ENCODE measurements at places on chromosomes 16 and 17.

GRCh38 chr16:85246473-85246872 lies 134.2 kb upstream of the CIBAR2 start:
- no peak for DNase-seq

- DNase-seq: no peak
Observed at GRCh38 chr17:31114956-31115555, 20.3 kb downstream of the NF1 start.

GRCh38 chr17:73934696-73935095 lies 268.8 kb upstream of the RPL38 start:
- DNase-seq: no peak

DNA sequence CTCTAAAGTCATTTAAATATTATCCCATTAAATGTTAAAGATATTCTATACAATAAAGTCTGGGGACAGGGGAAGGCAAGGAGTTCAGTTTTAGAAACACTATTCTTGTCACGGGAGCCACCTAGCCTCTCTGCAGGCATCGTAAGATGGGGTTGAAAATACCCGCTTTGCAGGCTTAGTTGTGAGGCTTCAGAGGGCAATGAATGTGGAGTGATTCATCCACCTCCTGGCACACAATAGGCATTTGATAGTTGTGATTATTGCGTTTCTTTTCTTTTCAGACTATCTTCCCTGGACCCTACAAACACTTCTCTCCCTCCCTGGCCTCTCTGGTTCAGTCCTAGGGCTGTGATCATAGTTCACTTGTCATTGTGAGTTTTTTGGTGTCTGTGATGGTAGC lies 19.6 kb downstream of the GLP2R start:
- DNase-seq: no peak

- no peak for DNase-seq
Observed at GRCh38 chr16:56237451-56237930, 46.2 kb downstream of the GNAO1 start.

- no peak for DNase-seq
Observed at GRCh38 chr17:77622647-77623046, 335.9 kb upstream of the TNRC6C start.

GRCh38 chr17:81310949-81311550 lies 15.9 kb upstream of the SLC38A10 start:
- DNase-seq: no peak

GRCh38 chr17:4576729-4577322 lies 7.5 kb upstream of the SMTNL2 start:
- no peak for DNase-seq

DNA sequence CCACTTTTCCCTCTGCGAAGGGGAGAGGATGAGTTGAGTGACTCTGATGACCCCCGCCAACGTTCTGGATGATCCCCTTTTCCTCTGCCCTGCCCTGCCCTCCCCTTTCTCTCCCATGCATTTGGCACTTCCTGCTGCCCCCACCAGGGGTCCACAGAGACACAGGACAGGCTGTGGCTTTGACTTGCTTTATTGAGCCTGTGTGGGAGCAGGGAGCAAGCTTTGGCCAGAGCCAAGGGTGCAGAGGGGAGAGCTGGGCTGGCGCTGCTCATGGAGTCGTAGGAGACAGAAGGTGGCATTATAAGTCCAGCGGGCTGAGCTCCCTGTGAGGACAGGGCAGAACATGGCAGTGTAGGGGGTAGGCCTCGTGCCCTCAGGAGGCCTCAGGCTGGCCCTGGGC lies 1.6 kb downstream of the PPY start:
- peak; percentile 23 for DNase-seq

DNA sequence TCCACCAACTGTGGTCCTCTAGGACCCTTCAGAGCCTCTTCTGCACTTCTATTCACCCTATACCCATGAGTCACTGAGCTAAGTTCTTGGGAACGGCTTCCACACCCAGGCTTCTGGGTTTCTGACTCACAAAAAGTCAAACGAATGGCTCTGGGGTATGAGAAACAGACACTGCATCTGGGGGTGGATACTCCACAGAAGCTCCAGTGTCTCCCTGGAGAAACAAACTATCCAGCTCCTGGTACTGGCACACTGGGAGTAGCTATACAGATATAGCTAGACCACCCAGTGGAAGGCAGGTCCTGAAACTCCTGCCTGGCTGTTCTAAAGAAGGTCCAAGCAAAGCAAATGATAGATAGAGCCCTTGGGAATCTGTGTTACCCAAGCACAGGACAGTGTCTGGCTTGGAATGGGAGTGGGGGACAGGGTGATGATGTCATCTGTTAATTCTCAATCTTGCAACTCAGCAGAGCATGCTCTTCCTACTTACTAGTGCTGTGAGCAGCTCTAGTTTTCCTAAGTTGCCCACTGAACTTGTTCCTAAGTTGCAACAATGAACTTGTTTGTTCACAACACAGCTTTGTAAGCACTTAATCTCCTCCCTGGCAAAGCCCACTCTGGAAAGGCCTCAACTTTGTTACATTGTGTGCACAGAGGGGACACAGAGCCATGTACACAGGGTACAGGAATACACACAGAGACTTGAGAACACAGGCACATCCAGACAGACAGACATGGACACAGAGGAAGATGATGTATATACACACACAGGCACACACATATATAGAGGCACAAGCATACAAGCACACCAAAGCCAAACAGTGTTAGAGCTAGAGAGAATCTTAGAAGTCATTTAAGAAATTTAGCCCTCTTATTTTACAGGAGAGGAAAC lies 6.7 kb downstream of the MMP28 start:
- DNase-seq: no peak

GRCh38 chr16:383326-384051 lies 1.7 kb upstream of the PGAP6 start:
- DNase-seq: peak; percentile 44

DNA sequence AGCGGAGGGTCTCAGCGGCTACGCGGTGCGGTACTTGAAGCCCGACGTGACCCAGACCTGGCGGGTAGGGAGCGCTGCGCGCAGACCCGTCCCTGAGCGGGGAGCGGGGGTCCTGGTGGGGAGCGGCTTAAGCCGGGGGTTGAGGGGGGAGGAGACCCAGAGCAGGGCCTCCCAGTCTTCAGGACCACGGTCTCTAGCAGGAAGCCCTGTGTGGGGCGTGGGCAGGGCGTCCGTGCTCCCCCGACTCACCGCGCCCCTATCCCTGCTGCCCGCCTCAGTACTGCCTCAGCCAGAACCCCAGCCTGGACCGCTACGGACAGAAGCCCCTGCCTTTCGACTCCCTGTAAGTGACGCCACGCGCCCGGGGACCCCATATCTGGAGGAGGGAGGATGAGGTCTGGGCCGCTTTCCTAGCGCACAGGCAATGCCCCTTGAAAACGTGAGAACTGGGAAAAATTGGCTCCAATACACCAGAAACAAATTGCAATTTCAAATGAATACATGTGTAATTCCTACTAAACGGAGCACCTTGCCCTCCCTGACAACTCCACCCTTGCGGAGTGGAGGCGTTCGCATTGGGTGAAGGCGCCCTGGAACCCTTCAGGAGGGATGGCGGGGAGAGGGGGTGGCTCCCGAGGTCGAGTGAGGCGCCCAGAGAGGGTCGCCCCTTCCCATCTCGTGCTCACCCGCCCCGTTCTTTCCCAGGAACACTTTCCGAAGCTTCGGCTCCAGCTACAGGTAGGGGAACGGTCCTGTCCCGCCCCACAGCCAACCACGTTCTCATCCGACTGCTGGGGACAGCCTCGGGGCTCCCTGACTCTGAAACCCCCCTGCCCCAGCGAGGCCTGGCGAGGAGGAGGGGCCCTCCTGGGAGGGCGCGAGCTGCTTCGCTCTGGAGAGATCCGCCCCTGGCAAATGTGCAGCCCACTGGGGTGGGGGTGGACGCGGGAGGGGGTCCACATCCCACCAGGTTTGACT lies 14.6 kb upstream of the CNGB1 start:
- no peak for DNase-seq

- no peak for DNase-seq
Observed at GRCh38 chr16:49581630-49582298, 208.2 kb downstream of the C16orf78 start.

DNA sequence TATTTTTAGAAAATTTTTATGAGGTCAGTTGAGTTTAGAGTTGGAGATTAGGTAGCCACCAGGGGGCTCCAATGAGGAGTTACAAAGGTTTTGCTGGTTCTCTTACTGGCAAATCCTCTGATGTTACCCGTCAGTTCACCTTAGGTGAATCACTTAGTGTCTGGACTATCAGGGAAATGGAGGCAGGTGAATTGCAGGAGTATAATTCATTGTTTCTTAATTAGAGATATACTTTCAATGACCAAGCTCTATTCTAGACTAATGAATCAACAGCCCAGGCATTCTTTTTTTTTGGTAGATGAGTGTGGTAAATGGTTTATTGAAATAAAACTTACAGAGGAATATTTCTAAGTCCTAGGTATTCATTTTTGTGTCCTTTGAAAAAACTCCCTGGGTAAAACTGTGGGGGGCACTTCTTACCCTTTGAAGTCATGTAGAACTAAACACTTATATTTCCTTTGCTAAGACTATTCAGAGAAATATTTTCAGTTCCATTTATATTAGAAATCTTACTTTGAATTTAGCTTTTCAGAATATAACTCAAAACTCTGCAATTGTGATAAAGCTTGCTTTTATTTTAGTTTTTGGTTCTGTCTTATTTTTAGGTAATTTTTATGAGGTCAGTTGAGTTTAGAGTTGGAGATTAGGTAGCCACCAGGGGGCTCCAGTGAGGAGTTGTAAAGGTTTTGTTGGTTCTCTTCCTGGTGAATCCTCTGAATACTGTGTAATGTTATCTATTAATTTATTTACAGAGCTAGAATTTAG lies 17.7 kb downstream of the PSMD11 start:
- DNase-seq: peak; percentile 70

DNA sequence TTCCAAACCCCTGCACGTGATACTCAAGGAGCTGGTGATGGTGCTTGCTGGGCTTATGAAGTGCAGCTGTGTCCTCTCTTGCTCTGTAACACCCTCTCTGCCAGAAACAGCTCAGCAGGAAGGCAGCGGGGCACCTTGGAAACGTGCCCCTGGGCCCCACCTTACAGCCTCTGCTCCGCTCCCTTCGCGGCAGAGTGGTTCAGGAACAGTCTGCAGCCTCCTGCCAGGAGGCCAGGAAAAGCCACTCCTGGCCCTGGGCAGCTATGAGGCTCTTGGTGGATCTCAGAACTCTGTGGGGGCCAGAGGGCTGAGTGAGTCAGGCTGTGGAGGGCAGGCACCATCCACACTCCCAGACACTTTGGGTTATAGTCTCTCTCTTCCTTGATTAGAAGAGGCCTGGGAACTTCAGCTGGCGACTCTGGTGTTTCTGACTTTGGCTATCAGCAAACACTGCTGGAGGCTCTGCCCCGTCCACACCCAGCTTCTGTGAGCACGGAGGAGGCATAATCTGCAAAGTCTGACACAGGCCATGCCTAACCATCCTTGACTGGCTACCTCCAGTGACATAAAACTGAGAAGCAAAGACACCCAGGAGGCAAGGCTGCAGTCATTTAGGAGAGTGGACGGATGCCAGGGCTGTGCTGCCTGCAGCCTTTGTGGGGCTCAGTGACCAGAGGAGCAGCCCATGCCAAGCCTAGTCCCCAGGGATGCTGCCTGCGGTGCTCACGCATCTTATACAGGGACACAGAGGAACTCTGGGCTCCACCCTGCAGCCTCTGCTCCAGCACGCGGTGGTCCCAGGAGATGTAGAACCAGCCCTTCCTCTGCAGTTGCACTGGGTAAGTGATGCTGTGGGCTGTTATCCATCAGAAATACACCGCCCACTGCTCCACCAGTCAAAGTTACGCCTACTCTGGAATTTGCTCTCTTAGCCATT lies 65.3 kb downstream of the METRNL start:
- DNase-seq: no peak

DNA sequence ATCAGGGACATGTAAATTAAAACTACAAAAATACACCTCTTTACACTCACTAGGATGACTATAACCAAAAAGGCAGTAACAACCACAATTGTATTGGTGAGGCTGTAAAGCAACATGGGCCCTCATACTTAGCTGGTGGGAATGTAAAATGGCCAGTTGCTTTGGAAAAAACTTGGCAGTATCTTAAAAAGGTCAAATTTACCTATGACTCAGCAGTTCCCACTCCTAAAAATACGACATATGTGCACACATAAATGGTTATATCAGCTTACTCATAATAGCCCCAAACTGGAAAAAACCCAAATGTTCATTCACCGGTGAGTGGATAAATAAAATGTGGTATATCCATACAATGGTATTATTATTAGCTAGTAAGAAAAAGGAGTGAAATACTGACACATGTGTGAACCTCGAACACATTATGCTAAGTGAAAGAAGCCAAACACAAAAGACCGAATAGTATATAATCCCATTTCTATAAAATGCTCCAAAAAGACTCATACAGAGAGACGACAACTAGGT lies 391.4 kb downstream of the NPIPA8 start:
- DNase-seq: no peak

DNA sequence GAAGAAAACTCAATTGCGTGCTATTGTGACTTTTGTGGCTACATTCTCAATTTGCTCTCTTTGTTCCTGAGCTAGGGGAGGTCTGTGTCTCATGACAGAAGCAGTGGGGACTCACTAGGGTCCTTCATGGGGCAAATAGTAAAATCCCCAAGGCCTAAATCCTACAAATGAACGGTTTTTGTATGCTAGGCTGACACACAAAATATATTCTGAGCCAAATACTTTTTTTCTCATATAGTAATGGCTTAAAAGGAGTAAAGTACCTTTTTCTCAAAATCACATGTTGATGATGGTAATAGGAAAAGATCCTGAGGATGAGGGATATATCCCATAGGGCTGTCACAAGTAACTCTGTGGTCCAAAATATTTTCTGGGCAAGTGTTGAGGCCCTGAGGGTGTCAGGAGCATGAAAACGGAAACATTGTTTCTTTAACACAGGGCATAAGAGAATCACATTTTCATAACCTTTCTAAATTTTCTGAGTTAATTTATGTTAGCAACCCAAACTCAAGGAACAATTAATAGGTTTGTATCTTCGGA lies 77.5 kb upstream of the CNTNAP4 start:
- no peak for DNase-seq

DNA sequence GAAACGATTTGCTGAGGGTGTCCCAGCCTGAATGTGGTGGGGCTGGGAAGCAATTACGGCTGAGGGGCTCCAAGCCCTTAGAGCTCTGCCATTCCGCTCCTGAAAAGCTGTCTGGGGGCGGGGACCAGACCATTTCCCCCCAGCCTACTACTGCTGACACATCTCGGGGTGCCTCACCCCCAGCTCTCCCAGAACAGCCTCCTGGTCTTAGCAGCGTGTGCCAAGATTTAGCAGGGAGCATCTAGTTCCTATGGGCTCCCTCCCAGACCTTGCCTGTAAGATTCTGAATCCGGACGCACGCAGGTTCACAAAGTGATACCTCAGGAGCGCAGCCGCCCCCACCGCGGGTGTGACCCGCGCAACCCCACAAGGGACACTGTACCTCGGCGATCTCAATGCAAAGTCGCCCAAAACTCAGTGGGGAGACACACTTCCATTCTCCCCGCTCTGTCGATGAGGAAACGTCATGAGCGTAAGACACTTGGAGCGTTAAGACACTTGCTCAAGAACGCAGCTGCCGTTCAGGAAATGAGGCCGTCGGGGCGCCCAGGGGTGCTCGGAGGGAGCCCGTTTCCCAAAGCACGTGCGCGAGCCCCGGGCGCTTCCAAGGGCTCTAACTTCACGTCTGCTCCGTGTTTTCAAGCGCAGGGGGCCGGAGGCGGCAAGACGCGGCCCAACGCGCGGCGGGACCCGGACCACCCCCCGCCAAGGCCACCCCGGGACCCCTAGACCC lies 629 bp downstream of the GEMIN4 start:
- peak; percentile 66 for DNase-seq

GRCh38 chr16:30748634-30749445 lies 615 bp downstream of the PHKG2 start:
- no peak for DNase-seq

- DNase-seq: no peak
Observed at GRCh38 chr16:47250983-47251382, 107.2 kb upstream of the NETO2 start.

GRCh38 chr16:17414421-17414820 lies 56.3 kb downstream of the XYLT1 start:
- no peak for DNase-seq

- no peak for DNase-seq
Observed at GRCh38 chr16:12300490-12300889, 324.0 kb downstream of the SNX29 start.
